Hematopoietic multipotent progenitor cell treated with erythropoietin and hydrocortisone succinate and interleukin-3 and kit ligand, for 4 days (in vitro differentiated cells): ENCODE measurements at places on chromosomes 7 and 10.

DNA sequence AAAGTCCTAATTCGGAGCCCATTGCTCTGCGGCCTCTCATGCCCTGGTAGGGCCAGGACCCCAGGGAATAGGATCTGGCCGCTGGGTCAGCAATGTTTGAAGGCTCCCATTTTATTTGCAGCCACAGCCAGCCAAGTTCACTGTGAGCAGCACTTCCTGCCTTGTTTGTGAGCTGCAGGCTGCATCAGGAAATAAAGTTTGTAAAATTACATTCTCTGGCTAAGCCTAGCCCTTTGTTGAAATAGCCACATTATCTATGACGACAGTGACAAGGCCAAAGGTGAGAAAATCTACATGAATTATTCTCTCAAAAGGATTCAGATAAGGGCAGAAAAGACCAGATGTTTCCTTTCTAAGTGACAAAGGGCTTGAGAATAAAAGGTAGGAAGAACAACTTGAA, 23.7 kb upstream of the ITGB1 start:
- peak; percentile 49 for DNase-seq

- DNase-seq: no peak
Observed at GRCh38 chr7:55486192-55486590, 86.1 kb downstream of the VOPP1 start.

GRCh38 chr7:54704851-54705250, 54.2 kb downstream of the SEC61G start:
- no peak for DNase-seq

GRCh38 chr7:152865011-152865410, 105.5 kb downstream of the ACTR3B start:
- no peak for DNase-seq

DNA sequence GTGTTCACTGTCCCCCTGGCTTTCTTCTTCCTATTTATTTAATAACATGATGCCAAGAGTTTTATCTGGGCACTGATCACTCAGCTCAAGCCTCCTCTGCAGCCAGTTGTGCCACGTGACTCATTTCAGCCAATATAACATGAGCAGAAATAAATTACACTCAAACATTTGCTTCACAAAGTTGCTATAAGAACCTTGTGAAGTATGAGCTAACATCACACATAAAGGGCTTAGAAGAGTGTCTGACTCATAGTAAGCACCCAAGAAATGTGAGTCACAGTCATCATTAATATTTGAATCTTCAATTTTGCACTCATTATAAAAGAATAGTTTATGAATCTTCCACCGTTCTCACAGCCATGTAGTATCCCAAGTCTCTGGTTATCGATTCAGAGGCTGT, 414.6 kb upstream of the NPVF start:
- DNase-seq: no peak

DNA sequence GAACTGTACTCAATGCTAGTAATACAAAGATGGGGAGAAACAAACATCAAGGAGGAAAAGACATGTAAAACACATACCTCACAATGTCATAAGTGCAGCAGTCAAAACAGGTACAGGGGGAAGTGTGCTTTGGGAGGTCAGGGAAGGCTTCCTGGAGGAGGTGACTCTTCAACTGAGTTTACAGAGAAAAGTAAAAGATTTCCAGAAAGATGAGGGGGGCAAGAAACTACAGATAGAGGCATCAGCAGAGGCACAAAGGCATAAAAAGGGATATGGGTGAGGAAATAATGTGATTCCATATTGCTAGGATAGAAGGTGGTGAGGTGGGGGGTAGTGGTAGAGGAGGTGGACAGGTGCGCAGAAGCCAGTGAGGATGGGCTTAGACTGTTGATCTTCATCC, 95.0 kb downstream of the LSM5 start:
- no peak for DNase-seq

DNA sequence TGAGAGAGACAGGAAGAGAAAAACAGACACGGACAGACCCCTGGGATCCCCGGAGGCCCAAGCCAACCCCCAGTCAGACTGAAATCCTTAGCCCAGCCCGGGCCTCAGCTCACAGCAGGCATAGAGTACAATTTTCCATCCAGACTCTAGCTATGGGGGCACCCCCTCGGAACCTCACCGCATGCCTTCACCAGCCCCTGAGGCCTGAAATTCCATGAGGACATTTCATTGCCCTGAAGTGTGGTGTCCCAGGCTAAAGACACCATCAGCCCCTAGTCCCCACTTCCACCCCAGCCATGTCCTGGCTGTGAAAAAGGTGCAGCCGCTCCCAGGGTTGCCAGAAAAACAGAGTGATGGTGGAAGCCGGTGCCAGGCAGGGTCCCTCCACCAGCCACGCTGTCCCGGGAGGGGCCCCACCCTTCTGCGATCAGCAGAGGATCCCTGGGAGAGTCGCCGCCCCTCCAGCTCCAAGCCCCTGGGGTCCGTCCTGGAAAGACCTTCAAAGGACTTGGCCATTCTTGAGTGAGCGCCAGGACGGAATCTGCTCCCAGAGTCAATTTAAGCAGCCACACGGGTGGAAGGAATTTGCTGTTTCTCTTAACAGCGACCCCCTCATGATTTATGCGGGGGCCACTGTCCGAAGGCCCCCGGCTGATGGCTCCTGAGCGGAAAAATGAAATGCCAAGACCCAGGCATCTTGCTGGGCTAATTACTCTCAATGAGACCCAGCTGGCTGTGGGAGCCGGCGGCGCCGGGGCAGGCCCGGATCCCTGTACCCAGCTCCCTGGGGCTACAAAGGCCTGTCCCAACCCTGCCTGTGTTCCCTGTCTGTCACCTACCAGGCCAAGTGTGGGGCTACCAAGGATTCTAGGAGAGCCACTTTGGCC, 23.2 kb downstream of the MYL10 start:
- DNase-seq: no peak

- DNase-seq: no peak
Observed at GRCh38 chr7:99402854-99403253, 5.5 kb downstream of the PDAP1 start.

GRCh38 chr10:128078136-128078969, 47.9 kb downstream of the MKI67 start:
- DNase-seq: peak; percentile 57

- peak; percentile 97 for DNase-seq
Observed at GRCh38 chr10:102988404-102989314, 70.6 kb downstream of the CNNM2 start.

DNA sequence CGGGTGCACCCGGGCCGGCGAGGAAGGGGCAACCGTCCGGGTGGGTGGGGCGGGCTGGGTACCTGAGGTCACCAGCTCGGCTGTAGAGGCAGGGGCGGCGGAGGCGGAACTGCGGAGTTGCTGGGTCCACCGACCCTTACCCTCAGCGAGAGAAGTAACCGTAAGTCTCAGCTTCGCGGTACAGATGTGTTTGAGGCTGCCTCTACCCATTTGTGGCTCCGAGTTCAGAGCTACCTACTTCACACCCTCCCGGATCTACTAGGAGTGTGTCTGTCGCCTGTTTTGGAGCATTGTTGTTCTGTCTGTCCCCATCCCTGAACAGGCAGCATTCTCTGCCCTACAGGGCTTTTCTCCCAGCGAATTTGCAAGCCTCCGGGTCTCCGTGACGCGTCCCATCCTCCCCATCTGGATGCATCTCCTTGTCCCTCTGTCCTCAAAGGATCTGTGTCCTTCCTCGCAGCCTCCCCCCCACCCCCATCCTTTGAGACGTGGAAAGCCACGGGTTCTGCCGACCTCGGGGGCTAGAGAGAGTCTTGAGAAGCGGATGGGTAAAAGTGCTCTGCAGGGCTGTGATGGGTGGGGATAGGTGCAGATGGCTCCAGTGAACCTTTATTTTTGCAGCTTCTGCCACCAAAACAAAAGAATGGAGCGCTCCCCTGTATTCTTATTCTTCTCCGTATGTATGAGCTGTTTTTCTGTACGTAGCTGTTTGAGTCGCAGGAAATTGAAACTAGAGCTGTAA, 757 bp downstream of the ANKIB1 start:
- DNase-seq: peak; percentile 57

DNA sequence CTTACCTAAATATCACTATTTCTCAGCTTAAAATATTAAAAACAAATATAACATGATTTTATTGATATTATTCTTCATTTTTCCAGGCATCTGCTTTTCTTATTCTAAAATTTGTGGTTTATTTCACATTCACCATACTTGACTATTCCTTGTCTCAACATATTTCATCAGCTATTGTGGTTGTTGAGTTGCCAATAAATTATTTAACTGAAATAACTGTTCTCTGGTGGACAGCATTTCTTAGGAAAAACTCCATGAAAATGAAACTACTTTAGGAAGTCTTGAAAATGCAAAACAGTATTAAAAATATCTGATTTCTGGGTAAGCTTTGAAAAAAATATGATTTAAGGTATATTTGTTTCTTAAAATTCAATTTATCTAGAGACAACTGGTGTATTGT, 122.9 kb upstream of the SEMA3A start:
- no peak for DNase-seq

DNA sequence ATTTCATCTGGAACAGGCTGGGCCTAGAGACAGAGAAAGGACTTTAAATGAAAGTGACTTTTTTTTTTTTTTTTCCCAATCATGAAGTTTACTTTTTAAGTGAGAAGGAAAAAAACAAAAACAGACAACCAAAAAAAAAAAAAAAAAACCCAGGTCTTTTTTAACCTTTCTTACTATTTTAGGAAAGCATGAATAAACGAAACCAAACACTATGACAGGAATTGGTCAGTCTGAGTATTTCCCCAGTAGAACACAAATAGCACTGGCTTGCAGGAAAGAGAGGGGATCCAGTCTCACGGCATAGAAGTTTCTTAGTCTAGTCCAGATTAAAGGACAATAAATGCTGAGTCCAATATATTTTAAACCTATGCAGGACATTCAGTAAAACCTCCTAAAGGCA, 180.5 kb upstream of the CCDC6 start:
- DNase-seq: no peak

- no peak for DNase-seq
Observed at GRCh38 chr7:19567011-19567410, 141.8 kb downstream of the POLR1F start.
